ENCODE measurements at places on chromosomes 1 and 21.

- H3K4me3 ChIP-seq, result no peak overlapping the region
- H3K27me3 ChIP-seq, result no peaks in the 10 kb centered on the region
- H3K27ac ChIP-seq, result no peak overlapping the region
These were observed 41.8 kb downstream of the PLPPR4 start for GRCh38 chr1:99306056-99306455.

DNA sequence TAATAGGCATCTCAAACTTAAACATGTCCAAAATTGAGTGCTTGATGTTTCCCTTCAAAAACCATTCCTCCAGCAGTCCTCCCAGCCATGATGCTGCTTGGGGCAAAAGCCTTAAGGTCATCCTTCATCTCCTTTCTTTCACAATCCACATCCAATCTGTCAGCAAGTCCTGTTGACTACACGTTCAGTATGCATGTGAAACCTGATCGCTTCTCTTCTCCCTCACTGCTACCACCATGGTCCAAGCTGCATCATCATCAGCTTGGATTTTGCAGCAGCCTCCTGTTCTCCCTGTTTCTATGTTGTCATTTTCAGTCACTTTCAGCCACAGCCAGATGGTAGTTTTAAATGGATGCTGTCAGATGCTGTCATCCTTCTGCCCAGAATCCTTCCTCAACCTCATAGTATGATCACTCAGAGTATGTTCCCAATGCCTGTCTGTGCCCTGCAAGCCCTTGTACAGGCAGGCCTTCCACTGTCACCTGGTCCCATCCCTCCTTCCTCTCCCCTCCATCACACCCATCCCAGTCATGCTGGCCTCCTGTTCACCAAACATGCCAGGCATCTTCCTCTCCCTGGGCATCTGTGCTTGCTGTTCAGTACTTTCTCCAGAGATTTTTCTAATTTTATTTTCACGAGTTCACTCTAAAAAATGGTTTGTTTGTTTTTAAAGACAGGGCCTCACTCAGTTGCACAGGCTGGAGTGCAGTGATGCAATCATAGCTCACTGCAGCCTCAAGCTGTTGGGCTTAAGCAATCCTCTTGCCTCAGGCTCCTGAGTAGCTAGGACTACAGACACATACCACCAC is 66.0 kb downstream of the SYDE2 start:
- no peaks in the 10 kb centered on the region for H3K36me3 ChIP-seq
- no peaks in the 10 kb centered on the region for H3K27me3 ChIP-seq
- no peak overlapping the region for H3K27ac ChIP-seq

DNA sequence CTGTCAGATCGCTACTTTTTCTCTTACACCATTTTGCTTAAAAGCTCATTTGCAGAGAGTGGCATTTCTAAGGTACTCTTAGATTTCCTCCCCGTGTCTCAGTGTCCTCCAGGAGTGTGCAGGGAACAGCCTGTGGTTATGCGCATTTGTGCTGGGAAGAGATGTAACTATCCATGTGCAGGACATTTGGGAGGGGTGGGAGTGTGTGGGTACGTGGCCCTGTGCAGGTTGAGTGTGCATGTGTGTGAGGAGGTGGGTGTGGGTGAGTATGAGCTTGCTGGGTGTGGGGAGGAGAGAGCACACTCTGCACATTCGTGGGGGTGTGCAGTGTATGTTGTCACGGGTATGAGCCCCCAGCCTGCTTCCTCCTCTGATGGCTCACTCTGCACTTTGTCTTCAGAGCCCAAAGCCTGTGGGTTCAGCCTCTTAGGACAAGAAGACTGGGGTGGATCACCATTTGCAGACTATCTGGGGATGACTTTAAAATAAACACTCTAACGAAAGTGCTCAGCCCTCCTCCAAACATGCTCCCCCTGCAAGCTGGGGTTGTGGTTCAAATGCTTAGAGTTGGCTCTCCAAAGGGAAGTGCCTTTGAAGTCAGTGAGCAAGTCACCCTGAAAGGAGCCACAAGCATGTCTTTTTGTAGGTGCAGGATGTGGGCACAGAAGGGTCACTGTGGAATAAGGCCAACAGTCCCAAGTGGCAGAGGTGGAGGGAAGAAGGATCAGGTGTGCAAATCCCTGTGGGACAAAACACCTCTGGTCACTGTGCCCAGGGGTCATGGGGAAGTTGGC is 295.4 kb downstream of the RRAGC start:
- H3K27me3 ChIP-seq, result peaks cover 20% of the 10 kb centered on the region
- H3K4me3 ChIP-seq, result no peak overlapping the region
- no peak for DNase-seq
- no peaks in the 10 kb centered on the region for H3K36me3 ChIP-seq
- H3K27ac ChIP-seq, result no peak overlapping the region
- H3K4me1 ChIP-seq, result no peaks in the 10 kb centered on the region

DNA sequence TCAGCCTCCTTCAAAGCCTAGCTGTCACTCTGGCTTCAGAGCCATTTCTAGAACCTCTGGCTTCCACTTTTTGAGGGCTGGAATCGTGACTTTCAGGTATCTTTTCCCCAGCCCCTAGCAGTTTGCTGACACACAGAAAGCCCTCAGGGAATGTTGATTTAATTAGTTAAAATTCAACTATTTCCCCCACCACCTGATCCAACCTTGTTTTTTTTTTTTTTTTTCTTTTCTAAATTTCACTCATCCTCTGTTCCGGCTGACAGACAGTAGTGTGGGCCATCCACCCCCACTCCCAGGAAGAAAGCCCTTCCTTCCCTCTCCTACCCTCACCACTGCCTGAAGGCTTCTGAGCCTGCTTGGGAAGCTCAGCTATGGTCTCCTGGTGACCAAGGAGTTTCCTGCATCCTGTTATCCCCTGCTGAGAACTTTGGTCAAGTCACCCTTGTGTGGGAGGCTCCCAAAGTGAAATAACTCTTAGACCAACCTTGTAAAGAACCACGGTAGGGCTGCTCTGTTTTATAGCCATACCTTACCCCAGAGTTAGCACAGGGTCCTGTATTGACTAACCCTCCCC is 29.4 kb downstream of the KCNJ6 start:
- no peaks in the 10 kb centered on the region for H3K4me1 ChIP-seq
- no peak overlapping the region for H3K4me3 ChIP-seq
- no peaks in the 10 kb centered on the region for H3K36me3 ChIP-seq
- H3K27me3 ChIP-seq, result no peaks in the 10 kb centered on the region

- H3K4me1 ChIP-seq, result no peaks in the 10 kb centered on the region
- H3K27me3 ChIP-seq, result no peaks in the 10 kb centered on the region
- H3K4me3 ChIP-seq, result no peak overlapping the region
- no peak overlapping the region for H3K27ac ChIP-seq
- DNase-seq, result no peak
These were observed 480.4 kb upstream of the ZRANB2 start for GRCh38 chr1:71561206-71561605.

GRCh38 chr1:225666495-225666894 is 13.6 kb upstream of the ENAH start:
- no peaks in the 10 kb centered on the region for H3K27me3 ChIP-seq
- no peak overlapping the region for H3K27ac ChIP-seq
- no peak for DNase-seq

GRCh38 chr1:57018119-57018518 is 52.3 kb upstream of the C8B start:
- no peaks in the 10 kb centered on the region for H3K36me3 ChIP-seq
- H3K27ac ChIP-seq, result no peak overlapping the region
- no peak overlapping the region for H3K4me3 ChIP-seq
- no peak for DNase-seq

DNA sequence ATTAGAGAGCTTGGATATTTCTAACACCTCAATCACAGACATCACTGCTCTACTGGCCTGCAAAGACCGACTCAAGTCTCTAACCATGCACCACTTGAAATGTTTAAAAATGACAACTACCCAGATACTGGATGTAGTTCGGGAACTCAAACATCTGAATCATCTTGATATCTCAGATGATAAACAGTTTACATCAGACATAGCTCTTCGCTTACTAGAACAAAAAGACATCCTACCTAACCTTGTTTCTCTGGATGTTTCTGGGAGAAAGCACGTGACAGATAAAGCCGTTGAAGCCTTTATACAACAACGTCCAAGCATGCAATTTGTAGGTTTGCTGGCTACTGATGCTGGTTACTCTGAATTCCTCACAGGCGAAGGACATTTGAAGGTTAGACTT is 45.1 kb downstream of the ZYG11B start:
- H3K4me1 ChIP-seq, result no peaks in the 10 kb centered on the region
- no peak overlapping the region for H3K27ac ChIP-seq
- no peaks in the 10 kb centered on the region for H3K36me3 ChIP-seq
- no peaks in the 10 kb centered on the region for H3K27me3 ChIP-seq

- DNase-seq, result no peak
- no peaks in the 10 kb centered on the region for H3K36me3 ChIP-seq
- H3K4me3 ChIP-seq, result no peak overlapping the region
- peaks cover 3% of the 10 kb centered on the region for H3K27me3 ChIP-seq
- no peaks in the 10 kb centered on the region for H3K4me1 ChIP-seq
- H3K27ac ChIP-seq, result no peak overlapping the region
These were observed 34.4 kb upstream of the PADI1 start for GRCh38 chr1:17170571-17170970.

DNA sequence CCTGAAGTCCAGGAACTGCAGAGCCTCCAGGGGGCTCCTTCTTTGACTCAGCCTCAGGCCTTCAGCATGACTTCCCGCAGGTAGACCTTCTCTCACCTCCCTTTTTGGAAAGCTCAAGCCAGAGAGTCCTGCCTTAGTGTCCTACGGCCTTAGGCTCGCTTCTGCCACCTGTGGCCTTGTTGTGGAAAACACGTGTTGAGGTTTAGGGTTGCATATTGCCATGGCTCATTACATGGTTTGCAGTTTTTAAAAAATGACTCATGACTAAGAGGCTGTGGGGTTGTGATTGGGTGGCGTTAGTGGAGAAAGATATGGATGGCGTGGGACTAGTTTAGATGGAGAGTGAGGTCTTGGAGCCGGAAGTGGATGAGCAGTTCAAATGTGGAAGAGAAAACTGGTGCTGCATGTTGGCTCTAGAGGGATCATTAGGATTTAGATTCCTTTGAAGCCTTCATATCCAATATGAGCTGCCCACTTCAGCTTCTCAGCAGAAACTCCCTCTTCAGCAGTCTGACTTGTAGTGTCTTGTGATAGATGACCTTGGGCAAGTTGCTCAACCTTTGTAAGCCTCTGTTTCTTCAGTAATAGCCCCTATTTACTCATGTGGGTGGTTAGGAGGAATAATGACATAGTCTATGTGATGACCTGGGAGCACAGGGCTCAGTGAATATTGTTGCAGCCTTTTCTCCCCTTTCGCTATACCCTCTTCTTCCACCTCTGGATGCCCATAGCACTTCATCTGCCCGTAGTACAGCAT is 6.5 kb upstream of the FGGY start:
- H3K27me3 ChIP-seq, result no peaks in the 10 kb centered on the region
- no peak for DNase-seq
- H3K36me3 ChIP-seq, result no peaks in the 10 kb centered on the region
- H3K27ac ChIP-seq, result no peak overlapping the region
- peaks cover 7% of the 10 kb centered on the region for H3K4me1 ChIP-seq

GRCh38 chr1:158285756-158286241 is 3.9 kb upstream of the CD1C start:
- no peaks in the 10 kb centered on the region for H3K36me3 ChIP-seq
- DNase-seq, result peak; percentile 72
- H3K4me1 ChIP-seq, result no peaks in the 10 kb centered on the region
- H3K27ac ChIP-seq, result peak overlapping the region; percentile 64
- H3K4me3 ChIP-seq, result no peak overlapping the region

DNA sequence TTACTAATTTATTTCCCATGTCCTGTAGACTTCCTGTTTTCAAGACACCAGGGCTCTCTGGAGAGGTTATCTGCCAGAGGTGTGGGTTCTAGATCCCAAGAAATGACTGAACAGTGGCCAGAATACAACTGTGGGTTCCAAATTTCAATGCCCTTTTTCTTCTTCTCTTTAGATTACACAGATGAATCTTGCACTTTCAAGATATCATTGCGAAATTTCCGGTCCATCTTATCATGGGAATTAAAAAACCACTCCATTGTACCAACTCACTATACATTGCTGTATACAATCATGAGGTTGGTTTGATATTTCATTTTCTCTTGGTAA is 15.0 kb downstream of the IFNAR2 start:
- H3K27ac ChIP-seq, result no peak overlapping the region
- H3K27me3 ChIP-seq, result no peaks in the 10 kb centered on the region
- no peak overlapping the region for H3K4me3 ChIP-seq
- H3K36me3 ChIP-seq, result peaks cover 47% of the 10 kb centered on the region
